ENCODE measurements at places on chromosomes 3 and 15. TPM values are rescaled to one million over a fixed set of nuclear protein-coding genes. Genes with fewer than 3 reads are reported as not detected.

The GNAT1 gene
- 0.59 TPM for total RNA-seq

GRCh38 chr15:71272932-71273331 is 157.7 kb downstream of the THSD4 start:
- no peak for DNase-seq

The CAMK2N2 gene
- total RNA-seq: not detected

- DNase-seq: no peak
These were observed 130.0 kb downstream of the DMXL2 start for GRCh38 chr15:51492528-51492927.

The ACTC1 gene
- 4.2 TPM for total RNA-seq

DNA sequence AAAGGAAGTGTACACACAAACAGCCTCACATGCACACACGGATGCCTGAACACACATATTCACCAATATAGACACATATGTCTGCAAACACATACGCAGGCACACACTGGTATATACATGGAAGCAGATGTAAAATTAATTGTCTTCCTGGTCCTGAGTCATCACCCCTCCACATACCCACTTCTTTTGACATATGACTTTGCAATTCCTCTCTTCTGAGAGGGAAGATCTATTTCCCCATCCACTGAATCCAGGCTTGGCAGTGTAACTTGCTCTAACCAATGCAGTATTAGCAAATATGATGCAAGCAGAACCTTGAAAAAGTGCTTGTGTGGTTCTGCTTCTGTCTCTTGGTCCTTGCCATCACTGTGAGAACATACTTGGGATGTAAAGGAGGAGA is 76.8 kb upstream of the HRH1 start:
- no peak for DNase-seq

The KNG1 gene
- total RNA-seq: not detected

- DNase-seq: no peak
These were observed 470.1 kb upstream of the ATP11B start for GRCh38 chr3:182323126-182323700.

DNA sequence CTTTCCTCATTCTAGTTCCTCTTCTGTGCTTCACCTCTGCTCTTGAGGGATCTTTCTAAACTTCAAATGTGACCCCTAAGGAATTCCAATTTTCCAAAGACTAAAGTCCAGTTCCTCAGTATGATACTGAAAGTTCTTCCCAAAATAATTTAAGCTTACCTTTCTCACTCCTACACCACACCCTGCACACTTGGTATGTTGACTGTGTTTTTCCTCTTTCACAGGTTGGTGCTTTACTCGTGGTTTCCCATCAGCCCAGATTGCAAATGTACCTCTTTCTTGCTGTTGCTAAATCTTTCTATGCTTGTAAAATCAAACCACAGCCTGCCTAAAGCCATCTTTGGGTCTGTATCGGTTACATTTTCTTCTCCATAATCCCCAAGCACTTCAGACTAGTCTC is 30.5 kb upstream of the CLDN16 start:
- no peak for DNase-seq

- no peak for DNase-seq
These were observed 24.4 kb downstream of the TP63 start for GRCh38 chr3:189655617-189656016.

- no peak for DNase-seq
These were observed 10.0 kb upstream of the PAQR5 start for GRCh38 chr15:69288531-69289341.

GRCh38 chr3:1609416-1609815 is 489.2 kb upstream of the CNTN4 start:
- DNase-seq: no peak

The GATM gene
- total RNA-seq: 3.5 TPM

GRCh38 chr15:38401701-38402100 is 52.2 kb upstream of the FAM98B start:
- no peak for DNase-seq

DNA sequence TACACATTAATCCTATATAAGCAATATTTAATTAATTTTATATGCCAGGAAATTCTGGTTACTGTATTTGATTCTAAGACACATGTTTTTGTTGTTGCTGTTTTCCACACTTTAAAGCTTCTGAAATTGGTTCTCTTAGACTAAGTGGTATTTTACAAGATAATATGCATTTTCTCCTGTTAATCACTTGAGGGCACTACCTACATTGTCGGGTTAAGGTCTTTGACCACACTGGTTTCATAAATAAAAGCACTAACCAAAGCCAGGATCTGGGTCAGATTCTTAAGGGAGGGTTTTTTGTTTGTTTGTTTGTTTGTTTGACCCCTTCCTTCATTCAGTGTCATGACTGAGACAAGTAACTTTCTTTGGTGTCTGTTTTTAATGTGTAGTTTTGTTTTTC is 590.2 kb downstream of the RBMS3 start:
- no peak for DNase-seq

The TMEM40 gene
- total RNA-seq: not detected

The STXBP5L gene
- total RNA-seq: 14.6 TPM

- DNase-seq: no peak
These were observed 101.6 kb upstream of the TNIK start for GRCh38 chr3:171561596-171562323.

GRCh38 chr3:128804811-128805155 is 74.6 kb upstream of the ACAD9 start:
- DNase-seq: no peak

DNA sequence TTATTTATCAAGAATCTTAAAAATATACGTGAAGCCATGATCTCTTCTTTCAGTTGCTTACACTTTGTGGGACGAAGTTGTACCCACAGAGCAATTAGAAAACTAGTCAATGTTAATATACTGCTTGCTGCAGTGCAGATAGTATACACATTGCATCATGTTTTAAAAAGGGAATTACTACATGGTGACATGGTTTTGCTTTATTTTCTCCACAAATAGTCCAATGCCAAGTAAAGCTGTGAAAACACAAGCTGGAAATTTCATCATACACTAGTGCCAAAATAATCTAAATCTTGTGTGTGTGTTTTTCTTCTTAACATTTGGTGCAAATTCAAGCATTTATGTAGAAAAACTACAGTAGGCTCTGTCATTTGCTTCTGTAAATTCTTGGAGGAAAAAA is 233.0 kb downstream of the EPHA3 start:
- no peak for DNase-seq

DNA sequence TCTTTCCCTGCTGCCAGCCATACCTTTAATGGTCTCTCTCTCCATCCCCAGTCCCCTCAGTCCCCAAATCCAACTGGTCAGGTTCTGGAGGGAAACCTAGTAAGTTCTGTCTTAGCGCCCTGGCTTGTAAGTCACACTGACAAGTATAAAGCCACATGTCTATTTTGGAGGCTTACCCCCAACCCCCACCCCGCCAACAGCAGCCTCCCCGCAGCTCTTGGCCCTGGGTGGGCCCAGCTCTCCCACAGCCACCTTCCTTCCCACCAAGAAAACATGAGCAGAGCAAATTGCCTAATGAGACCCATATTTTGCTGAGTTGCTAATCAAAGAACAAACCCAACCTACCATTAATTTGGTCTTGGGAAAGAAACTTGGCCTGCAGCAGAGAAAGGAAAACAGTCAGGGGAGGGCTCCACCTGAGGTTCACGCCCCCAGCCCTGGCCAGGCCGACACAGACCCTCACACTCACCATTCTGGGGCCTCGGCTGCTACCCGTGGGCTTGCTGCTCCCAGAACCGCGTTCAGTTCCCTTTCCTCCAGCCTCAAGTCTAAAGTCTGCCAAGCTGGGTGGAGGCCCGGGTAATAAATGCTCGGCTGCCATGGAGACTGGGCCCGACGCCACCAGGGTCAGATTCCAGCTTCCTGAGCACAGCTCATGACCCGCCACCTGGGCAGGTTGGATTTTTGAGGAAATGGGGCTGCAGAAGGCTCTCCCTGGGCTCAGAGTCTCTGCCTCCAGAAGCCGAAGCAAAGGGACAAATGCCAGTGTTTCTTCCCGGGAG is at the start of gene CALML4:
CALML4 (minus strand) TSS at position 557 of the 782 bp plus-strand sequence; CDS start at position 472, 85 bp downstream.
- DNase-seq: no peak

The SKOR1 gene
- total RNA-seq: 0.21 TPM
